M059J (cell line): ENCODE measurements at places on chromosomes 12 and 14. TPM values are rescaled to one million over a fixed set of nuclear protein-coding genes. Genes with fewer than 3 reads are reported as not detected.

The KLRD1 gene
- total RNA-seq: not detected in 2 replicates

The KRT3 gene
- total RNA-seq: not detected in 2 replicates

The ZNF891 gene
- total RNA-seq: 0.32 and 0.44 TPM in 2 replicates

The BCL7A gene
- 3.9 and 4.0 TPM in 2 replicates for total RNA-seq

The KRT77 gene
- not detected in 2 replicates for total RNA-seq

DNA sequence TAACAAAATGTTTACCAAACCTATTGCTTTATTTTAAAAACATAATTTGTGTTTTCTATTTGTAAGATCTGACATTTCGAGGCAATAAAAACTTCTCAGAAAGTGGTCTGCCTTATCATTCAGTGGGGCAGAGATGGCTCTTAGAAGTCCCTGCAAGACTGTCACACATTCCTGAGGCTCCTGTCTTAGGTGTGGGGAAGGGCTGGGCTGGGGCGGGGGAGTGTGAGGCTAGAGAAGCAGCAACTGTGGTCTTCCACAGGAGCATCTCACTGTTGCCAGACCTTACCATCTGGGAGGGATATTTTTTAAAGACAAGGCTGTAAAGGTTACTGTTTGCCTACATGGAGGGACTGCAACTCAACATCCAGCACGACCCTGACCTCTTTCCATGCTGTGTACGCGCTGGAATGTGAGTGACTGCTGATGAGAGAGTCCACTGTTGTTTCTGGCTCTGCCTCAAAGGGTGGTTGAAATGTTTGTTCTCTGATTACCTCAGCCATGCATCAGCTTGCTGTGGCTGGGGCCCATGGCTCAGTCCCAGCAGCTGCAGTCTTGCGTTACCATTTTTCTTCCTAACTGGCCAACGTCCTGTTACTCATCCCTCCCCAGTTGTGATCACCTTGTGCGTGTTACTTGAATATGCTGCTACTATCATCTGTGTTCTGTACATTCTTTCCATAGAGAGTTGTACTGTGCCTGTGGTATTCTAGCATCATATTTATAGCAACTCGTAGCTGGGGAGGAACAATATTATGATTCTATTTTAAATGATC lies 12.4 kb downstream of the ERG28 start:
- peak; percentile 93 for DNase-seq

DNA sequence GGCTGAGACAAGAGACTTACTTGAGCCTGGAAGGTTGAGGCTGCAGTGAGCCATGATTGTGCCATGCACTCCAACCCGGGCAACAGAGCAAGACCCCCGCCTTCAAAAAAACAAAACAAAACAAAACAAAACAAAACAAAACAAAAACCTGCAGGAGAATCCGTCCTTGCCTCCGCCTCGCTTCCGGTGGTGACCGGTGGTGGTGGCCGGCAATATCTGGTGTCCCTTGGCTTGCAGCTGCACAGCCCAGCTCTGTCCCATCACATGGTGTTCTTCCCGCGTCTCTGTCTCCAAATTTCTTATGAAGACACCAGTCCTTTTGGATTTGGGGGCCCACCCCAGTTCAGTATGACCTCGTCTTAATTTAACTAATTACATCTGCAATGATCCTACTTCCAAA lies 10.0 kb downstream of the SMIM41 start:
- DNase-seq: no peak

DNA sequence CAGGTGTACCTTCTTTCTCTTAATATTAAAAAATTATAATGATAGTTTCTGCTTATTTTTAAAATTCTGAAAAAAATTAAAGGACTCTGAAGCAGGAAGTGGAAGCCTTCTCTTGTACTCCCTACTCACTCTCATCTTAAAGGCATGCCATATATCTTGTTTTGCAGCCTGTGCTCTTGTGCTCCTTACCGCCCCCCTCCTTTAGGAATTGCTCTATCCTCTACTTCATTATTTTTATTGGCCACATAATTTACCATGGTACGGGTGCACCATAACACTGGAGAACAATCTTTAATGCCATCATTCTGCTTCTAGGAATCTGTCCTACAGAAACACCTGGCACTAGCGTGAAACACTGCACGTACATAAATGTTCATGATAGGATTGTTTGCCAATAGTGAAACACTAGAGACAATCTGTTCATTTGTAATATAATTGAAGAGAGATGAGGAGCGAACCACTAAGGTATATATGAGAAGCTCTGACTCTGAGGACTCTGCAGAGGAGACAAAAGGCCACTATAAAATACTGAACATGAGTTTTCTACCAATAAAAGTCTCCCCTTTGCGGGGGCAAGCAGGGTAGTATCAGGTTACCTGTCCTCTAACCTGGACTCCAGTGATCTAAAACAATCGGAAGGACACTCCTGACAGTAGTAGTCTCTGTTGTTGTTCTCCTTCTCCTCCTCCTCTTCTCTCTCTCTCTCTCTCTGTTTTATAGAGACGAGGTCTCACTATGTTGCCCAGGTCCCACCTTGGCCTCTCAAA lies 6.3 kb upstream of the NYNRIN start:
- DNase-seq: no peak

- no peak for DNase-seq
Measured at GRCh38 chr14:20563971-20564370, 3.1 kb upstream of the RNASE9 start.

DNA sequence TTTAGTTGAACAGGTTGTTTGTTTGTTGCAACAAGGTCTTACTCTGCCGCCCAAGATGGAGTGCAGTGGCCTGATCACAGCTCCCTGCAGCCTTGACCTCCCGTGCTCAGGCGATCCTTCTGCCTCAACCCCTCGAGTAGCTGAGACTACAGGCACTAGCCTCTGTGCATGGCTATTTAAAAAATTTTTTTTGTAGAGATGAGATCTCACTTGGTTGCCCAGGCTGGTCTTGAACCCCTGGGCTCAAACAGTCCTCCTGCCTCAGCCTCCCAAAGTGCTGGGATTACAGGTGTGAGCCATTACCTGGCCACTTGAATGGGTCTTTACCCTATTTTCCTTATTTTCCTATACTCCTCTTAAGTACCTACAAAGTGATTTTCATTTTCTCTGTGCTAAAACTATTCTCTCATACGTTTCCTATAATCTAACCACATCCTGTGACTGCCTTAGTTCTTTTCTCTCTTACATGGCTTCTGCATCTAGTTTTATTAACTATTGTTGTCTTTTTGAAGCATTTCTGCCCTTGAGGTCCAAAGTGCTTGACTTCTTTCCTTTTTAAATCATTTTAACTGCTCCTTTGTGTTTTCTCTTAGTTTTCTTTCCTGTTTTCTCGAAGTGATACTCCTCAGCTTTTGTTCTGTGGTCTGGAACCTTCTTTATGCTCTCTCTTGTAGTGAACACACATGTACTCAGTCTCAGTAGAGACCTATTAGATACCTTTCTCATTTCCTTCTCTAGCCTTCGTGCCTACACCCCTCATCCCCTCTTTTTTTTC lies 14.1 kb downstream of the GPX2 start:
- no peak for DNase-seq

- no peak for DNase-seq
Measured at GRCh38 chr12:104334581-104334980, 31.0 kb downstream of the EID3 start.

DNA sequence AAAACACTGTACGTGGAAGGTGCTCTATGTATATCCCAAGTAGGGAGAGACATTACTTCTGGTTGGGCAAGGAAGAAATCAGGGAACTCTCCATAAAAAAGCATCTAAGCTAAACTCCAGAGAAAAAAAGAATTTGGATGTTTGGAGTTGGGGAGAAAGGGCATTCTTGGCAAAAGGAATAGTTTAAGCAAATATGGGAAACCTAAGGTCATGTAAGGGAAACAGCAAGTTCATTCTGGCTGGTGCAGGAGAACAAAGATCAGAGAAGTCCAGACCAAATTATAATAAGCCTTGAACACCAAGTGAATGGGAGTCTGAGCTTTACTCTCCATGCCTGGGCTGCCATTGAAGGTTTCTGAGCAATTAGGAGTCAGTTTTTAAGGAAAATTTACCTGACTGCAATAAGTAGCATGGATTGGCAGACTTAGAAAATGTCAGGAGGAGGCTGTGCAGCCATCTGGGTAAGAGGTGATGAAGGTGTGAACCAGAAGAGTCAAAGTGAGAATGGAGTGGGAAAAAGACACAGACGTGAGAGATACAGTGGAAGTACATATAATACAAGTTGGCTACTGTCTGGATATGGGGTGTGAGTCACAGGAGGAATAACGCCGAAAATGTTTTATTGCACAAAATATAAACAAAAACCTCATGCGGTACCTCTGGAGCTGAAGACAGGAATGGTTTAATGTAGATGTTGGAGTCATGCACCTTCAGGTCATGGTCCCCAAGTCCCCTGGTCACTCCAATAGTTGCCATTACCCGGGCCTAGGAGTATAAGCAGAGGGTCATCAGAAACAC lies 222.6 kb downstream of the MON2 start:
- peak; percentile 72 for DNase-seq

GRCh38 chr12:45648070-45648469 lies 81.4 kb upstream of the ARID2 start:
- DNase-seq: no peak

DNA sequence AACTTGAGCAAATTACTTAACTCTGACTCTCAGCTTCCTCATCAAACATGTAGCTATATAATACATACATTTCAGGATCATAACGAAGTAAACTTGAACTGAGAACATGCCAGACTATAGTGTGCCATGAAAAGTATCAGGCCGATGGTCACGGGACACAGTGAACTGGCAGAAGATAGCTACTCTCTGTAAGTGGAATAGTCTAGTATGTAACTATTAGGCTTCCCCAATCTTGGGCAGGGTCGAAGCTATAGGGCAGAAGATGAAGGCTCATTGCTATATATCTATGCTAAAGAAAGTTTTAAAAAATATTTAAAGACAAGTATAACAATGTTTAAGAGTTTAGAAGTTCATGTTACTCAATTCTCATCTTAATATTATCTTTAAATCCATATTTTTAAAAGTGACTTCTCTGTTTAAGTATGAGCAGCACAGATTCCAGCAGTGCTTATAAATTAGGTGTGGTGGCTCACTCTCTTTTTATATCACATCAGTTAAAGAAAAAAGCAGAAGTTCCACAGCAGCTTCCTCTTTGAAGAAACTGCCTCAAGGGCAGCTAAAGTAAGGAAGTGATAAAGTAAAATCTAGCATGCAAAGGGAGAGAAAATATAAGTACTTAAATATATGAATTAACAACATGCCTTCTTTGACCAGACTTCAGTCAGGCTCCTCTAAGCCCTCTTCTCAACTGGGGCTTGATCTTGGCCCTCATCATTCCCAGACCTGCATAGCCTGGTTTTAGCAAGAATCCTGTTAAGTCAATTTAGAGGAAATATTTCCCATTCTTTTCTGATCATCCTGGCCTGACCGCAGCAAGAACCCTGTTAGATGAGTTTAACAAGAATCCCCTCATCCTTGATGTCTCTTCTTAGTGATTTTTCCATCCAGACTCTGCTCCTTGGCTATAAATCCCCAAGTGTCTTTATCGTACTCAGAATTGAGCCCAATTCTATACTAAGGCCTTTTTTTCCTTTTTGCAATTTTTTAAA lies 8.4 kb upstream of the GLIPR1 start:
- DNase-seq: no peak

DNA sequence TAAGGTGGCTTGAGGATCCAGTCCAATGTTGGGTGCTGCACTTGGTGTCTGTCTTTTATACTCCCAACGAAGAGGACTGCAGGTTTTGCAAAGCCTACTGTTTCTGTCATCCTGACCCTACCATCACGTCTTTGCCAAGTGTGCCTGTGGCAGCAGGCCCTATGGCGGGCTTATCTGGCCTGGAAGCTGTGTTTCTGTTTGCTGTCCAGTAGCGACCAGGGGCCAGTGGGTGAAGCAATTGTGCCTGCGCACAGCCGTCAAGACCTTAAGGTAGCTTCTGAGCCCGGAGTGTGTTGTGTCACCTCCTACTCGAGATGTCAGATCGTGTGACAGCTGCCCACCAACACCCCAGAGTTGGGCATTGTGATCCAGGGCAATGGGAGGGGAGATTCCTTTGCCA lies 62.7 kb downstream of the DDX51 start:
- no peak for DNase-seq

DNA sequence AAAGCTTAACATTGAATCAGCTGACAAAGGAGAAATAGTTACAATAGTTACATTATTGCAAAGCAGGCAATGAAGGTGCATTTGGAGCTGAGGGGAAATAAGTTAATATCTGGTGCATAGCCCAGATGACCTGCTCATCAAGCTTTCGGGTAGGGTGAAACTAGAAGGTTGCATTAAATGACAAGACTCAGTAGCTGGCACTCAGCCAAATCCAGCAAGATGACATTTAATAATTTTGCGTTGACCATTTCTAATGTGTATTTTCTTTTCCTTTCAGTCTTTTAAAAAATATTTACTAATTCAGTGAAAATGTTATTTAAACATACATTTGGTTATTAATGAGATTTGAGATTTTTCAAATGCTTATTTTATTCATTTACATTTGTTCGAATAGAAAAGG lies 188.6 kb downstream of the SLC5A8 start:
- DNase-seq: no peak

DNA sequence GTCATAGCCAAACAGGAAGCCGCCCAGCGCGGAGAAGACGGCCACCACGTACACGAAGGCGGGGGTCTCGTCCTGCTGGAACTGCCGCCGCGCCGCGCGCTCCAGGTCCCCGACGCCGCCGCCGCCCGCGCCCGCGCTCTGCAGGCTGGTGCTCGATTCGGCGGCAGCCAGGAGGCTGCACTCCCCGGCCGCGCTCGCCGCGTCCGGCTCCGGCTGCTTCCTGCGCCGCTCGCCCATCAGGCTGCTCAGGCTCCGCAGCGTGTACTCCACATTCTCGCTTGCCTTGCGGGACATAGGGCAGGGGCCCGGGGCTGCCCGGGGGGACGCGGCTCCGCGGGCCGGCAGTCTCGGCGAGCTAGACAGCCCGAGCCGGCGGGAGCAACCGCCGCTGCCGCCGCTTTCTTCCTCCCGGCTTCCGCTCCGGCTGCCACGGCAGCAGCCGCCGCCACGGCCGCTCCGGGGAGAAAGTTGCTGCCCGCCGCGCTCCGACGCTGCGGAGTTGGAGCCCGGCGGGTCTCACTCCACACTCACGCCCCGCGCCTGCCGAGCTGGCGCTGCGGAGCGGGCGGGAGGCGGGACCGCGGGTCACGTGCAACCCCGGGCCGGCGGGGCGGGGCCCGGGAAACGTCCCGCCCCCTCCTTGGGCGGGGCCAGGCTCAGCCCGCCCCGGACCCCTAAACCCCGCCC lies at the start of gene SLC2A13:
Gene SLC2A13, minus strand, starts transcription at position 567 of the 687 bp plus-strand sequence. Its CDS starts 273 bp downstream, at position 294.
- DNase-seq: peak; percentile 59
